ENCODE measurements at places on chromosomes 7 and 10.

DNA sequence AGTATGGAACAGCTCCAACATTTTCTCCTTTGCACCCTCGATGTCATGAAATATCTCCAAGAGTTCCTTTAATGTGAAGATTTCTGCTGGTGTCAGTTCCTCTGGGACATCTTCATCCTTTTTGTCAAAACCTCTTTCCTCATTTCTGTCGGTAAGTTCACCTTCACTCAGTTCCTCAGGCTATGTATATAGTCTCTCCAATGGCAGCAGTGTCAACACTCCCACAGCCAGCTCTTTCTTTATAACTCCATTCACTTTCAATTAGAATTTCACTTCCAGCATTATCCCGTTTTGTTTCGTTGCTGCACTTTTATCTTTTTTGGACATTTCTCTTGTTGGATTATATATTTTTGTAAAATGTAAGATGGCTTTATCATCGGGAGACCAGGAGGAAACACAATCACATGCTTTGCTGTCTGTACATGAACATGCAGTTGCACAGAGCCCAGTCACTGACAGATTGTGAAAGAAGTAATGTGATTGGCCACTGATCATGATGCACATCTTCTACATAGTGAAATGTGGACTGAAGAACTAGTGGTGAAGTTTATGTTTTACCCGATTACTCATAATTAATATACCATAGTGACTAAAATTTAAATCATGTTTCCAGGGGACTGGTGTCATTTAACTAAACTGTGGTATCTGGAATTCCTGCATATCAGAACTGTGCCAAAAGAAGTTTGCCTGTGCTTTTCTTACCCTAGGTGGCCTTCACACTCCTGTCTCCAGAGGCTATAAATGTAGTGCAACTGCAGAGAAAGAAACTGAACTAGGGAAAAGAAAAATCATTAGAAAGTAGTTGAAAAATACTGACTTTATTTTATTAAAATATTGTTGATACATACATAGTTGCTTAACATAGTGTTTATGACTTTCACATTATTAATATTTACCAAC is 289.6 kb downstream of the PPP1R3A start:
- DNase-seq: no peak

DNA sequence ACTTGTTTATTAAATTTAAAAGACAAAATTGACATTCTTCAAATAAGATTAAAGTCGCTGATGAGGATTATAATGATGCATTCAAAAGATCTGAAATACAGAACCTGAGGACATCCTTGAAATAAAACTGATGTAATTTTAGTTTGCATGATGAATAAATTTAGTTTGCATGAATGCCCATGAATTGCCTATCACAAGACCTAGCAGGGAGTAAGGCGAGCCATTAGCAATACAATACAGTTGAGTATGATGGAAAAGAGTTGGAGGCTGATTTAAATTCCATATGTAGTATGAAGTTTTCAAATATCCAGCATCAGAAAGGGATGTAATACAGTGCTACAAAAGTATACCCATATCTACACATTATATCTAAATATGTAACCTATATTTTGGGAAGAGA is 321.3 kb downstream of the CACNA2D1 start:
- no peak for DNase-seq

DNA sequence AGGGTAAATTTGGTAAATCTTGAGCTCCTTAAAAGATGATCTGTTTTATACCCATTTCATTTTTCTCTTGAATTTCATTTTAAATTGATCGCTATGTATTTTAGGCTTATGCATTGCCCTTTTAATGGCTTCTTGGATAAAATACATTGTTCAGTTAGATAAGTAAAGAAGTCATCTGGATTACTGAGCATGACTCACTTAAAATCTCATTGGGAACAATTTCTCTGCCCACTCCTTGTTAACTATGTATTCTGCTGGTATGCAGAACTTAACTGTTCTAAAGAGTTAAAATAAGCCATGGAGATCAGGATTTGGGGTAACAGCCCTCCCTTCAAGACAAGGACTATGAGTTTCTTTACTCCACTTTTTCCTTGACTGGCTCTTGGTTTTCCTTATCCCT is 134.2 kb downstream of the SND1 start:
- DNase-seq: no peak

DNA sequence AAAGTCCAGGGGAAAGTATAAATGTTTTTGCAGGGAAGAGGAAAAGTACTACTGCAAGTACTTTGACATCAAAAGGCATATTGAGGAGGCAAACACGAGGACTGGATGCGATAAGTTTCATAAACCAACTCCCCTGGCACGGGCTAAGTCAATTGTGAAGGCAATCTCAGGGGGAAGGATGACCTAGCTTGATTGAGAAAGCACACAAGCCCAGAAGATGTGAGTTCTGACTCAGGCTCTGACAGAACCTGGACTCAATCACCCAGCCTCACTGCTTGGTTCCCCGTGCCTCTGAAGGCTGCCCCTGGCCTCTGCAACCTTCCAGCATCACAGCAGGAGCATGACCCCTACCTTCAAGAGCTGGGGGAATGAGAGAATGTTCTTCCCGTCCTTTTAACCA is 93.2 kb upstream of the ZNF438 start:
- DNase-seq: no peak

DNA sequence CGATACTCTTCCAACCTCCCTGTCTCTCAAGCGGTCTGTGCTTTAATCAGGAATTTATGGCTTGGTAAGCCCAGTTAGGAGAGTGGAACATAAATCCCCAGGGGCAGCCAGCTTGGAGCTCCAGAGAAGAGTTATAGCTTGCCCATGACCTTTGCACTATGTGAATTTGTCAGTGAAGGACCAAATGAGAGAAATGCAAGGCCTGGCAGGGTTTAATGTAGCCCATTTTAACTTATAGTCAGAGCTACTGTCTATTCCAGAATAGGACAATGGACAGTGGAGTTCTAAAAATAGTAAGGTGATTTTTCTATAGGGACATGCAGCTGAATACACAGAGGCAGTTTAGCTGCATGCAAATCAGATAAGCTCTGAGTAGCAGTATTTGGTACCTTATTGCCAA is 142.6 kb upstream of the CAV2 start:
- no peak for DNase-seq

GRCh38 chr7:1025743-1026581 is 18.4 kb upstream of the GPR146 start:
- no peak for DNase-seq

DNA sequence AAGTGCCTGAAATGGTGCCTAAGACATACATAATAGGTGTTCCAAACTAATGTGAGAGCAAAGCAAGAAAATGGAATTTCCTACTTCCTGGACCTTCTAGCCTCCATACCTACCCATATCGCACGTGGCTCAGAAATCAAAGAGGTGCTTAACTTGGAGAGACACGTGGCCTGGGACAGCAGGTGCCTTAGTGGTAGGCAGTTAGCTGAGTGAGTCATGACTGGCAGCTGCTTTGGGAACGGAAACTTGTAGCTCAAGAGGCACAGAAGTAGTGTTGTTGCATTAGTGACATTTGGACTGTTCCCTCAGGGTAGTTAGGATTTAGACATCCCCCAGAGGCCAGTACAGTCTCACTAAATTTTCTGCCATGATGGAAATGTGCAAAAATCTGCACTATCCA is 12.0 kb upstream of the BMPER start:
- DNase-seq: no peak

- DNase-seq: no peak
Observed at GRCh38 chr10:71346731-71347130, 27.7 kb downstream of the SLC29A3 start.

DNA sequence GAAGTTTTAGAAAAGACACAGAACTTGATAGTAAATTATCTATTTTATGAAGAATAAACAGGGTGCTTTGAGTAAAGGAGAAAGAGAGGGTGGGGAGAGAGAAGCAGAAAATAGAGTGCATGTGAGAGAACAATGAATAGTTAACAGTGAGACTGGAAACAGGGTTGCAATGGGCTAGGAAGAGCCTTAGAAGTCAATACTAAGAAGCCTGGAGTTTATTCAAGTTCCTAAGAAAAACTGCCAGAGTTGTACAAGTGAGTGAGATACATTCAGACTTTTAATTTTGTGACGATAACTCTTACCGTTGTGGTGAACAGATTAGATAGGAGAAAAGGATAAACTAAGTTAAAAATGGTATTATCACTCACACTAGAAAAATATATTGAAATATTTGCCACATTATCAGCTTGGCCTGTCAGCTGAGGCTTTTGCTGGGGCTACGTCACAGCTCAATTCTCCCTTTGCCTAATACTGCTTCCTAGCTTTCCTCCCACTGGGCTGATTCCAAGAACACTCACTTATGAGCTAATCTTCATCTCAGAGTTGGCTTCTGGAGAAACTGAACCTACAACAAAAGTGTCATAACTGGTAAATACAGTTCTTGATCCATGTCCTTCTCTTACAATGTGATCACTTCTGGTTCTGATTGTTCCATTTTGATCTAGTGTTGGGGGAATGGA is 92.7 kb downstream of the SEMA3D start:
- DNase-seq: no peak

DNA sequence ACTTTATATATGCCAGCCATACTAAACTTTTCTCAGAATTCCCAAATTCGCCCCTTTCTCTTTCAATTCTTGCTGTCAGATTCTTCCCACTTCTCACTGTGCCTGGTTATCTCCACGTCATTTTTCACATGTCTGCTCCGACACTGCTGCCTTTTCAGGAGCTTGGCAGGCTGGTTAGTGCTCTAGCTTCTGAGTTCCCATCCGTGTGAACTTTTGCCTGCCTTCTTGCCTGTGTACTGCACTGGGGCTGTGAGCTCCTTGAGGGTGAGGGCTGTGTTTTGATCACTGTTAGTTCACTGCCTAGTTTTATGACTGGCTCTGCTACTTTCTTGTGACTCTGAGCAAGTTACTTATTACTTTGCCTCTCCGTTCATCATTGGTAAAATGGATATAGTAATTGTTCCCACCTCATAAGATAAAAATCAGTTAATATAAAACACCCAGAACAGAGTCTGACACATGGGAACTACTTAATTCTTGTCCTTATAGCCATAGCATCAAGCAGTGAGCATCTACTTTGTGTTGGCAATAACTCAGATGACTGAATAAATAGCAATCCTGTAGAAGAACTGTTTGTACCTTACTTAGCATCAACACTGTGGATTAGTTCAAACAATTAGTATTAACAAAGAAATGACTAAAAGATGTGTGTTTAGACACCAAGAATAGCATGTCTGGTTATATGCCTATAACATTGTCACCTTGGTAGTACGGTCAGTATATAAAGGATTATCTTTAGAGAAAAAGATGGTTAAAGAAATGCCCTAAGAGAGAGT is 5.5 kb downstream of the GSTO1 start:
- no peak for DNase-seq

- DNase-seq: no peak
Observed at GRCh38 chr7:151923097-151923876, 33.0 kb upstream of the GALNTL5 start.

- no peak for DNase-seq
Observed at GRCh38 chr10:119042169-119042568, 12.7 kb downstream of the NANOS1 start.

GRCh38 chr10:61157182-61157581 is 213.2 kb upstream of the RHOBTB1 start:
- no peak for DNase-seq

DNA sequence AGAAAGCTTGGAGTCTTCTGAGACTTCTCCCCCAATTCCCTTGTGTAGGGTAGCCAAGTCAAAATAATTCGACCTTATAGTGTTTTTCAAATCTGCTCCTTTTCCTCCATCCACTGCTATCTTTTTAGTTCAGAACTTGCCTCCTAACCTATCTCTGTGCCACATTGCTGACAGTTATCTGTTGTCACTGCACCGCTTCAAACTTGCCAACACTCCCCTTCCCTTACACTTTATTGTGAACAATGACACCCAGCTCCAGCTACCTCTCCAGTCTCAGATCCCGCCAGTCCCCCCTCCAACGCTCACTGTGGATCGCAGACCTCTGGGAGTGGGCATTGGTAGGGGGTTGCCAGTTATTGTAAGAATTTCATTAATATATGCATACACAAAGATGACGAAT is 16.3 kb upstream of the HPS1 start:
- DNase-seq: no peak

GRCh38 chr10:15704581-15704968 is 15.1 kb downstream of the ITGA8 start:
- DNase-seq: no peak

- no peak for DNase-seq
Observed at GRCh38 chr10:11430421-11431215, 180.8 kb downstream of the USP6NL start.

- DNase-seq: no peak
Observed at GRCh38 chr7:36887969-36888368, 163.7 kb upstream of the AOAH start.

DNA sequence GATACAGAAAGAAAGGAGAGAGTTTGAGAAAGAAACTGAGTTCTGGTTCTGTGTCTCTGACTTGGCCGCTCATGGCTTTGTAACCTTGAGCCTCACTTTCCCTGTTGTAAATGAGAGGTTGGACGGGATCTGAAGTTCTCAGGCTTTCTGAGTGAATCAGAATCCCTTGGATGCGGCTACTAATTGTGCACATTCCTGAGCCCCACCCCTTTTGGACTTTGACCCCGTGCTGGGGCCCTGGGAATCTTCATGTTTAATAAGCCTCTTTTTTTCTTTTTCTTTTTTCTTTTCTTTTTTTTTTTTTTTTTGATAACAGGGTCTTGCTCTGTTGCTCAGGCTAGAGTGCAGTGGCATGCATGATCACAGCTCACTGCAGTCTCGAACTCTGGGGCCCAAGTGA is 26.9 kb downstream of the SLC25A28 start:
- DNase-seq: no peak

DNA sequence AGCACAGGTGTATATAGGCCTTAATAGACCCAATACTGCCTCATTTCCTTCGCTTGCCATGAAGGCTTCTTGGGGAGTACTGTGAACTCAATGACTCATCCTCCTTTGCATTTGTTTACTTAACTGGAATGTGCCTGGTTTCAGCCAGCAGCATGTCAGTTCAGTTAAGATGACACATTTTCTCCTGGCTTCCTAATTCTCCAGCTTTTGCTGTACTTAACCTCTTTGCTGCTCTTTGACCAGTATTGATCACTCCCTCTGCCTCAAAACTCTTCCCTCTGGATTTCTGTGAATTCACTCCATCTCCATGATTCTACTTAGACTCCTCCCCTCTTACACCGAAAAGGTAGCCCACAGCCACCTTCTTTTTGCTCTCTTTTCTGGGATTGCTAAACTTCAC is 135.7 kb downstream of the MAGI2 start:
- no peak for DNase-seq

DNA sequence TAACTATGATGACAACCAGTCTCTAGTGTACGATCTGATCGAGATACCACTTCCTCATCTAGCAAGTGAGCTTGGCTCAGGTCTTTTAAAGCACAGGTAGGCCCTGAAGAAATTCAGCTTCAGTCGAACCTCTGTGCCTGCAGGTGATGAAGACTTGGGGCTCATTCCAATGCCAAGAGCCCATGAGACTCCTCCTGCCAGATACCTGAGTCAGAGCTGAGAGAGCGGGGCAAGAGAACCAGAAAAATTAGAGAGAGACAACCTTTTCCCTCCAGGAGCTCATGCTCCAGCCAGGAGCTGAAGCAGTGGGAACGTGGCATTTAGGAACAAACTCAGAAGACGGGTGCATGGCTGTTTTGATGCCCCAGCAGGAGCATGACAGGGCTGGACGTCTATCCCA is 232.7 kb downstream of the FANK1 start:
- DNase-seq: no peak
